Spleen (tissue), 13 donors: ENCODE measurements at places on chromosomes 4 and X. TPM values are rescaled to one million over a fixed set of nuclear protein-coding genes. Genes with fewer than 3 reads are reported as not detected.

- no peak for DNase-seq
These were observed 84.0 kb downstream of the RTL9 start for GRCh38 chrX:110442635-110443034.

The PAGE1 gene
- not detected for polyA plus RNA-seq

- no peak for DNase-seq
These were observed 47.0 kb upstream of the RAPGEF2 start for GRCh38 chr4:159055833-159056232.

The HAND2 gene
- polyA plus RNA-seq, result 0.93 TPM

- DNase-seq, result peak; percentile 87
These were observed 187.7 kb downstream of the RAP1GDS1 start for GRCh38 chr4:98448908-98449307.

The PGAM4 gene
- not detected for polyA plus RNA-seq

GRCh38 chr4:123867910-123868587, 471.5 kb downstream of the SPRY1 start:
- no peak for DNase-seq

The FATE1 gene
- polyA plus RNA-seq, result not detected

DNA sequence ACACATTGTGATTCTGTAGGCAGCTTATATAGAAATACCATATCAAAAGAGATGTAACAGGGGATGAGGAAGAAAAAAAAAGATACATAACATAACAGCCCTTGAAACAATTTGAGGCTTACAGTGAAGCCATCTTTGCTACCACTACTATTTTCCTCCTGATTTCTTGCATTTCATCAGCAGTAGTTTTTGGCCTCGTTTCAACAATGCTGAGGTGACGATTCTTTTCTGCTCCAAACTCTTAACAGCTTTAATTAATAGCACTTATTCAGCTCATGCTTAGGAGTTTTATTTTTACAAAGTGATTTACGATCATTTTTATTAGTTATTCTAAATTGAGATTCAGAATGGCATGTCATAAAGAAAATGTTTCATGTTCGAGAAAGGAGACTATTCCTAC, 163.2 kb downstream of the DCK start:
- DNase-seq, result no peak

GRCh38 chr4:1852904-1853623, 2.9 kb downstream of the LETM1 start:
- DNase-seq, result no peak

- DNase-seq, result no peak
These were observed 11.1 kb upstream of the TMEM156 start for GRCh38 chr4:39043058-39043860.

GRCh38 chr4:36979533-36979932, 265.0 kb upstream of the NWD2 start:
- DNase-seq, result no peak

DNA sequence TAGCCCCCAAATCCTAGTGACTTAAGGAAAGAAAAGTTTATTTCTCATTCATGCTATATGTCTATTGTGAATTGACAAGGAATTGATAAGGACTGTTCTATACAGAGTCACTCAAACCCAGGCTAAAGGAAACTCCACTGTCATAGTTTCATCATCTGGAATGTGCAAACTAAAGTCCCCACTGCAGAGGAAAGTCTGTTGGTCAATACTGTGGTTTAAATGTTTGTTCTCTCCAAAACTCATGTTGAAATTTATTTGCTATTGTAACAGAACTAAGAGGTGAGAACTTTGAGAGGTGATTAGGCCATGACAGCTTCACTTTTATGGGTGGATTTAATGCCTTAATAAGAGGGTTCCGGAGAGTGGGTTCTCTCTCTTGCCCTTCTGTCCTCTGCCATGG, 149.6 kb downstream of the COX18 start:
- DNase-seq, result no peak

DNA sequence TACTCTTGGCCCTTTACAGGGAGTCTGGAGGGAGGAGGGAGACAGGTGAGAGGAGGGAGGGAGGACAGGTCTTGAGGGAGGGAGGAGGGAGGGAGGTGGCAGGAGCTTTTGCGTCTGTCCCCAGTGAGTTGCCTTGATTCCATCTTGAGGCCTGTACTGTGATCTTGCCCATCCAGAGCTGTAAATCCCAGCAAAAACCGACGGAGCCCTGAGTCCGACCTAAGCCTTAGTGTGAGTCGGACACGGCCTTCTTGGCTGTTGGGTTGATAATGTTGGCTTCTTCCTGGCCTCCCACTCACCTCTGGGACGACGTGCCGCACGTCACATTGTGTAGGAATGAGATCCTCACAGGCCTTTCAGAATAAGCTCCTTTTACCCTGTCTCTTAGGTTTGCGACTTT, 72.5 kb downstream of the RGS12 start:
- no peak for DNase-seq

- DNase-seq, result no peak
These were observed 46.2 kb downstream of the REELD1 start for GRCh38 chr4:146260521-146260920.

The KLHL4 gene
- 0.20 TPM for polyA plus RNA-seq

GRCh38 chrX:74234818-74235217, 69.2 kb upstream of the ZCCHC13 start:
- no peak for DNase-seq

GRCh38 chr4:25670991-25671390, 15.3 kb downstream of the SLC34A2 start:
- no peak for DNase-seq

The NEIL3 gene
- polyA plus RNA-seq, result 0.85 TPM

GRCh38 chr4:166277853-166278252, 404.8 kb downstream of the TLL1 start:
- no peak for DNase-seq
